ENCODE measurements at places on chromosomes 16 and 17.

GRCh38 chr16:67016681-67017420 lies 12.1 kb upstream of the CBFB start:
- DNase-seq = no peak

DNA sequence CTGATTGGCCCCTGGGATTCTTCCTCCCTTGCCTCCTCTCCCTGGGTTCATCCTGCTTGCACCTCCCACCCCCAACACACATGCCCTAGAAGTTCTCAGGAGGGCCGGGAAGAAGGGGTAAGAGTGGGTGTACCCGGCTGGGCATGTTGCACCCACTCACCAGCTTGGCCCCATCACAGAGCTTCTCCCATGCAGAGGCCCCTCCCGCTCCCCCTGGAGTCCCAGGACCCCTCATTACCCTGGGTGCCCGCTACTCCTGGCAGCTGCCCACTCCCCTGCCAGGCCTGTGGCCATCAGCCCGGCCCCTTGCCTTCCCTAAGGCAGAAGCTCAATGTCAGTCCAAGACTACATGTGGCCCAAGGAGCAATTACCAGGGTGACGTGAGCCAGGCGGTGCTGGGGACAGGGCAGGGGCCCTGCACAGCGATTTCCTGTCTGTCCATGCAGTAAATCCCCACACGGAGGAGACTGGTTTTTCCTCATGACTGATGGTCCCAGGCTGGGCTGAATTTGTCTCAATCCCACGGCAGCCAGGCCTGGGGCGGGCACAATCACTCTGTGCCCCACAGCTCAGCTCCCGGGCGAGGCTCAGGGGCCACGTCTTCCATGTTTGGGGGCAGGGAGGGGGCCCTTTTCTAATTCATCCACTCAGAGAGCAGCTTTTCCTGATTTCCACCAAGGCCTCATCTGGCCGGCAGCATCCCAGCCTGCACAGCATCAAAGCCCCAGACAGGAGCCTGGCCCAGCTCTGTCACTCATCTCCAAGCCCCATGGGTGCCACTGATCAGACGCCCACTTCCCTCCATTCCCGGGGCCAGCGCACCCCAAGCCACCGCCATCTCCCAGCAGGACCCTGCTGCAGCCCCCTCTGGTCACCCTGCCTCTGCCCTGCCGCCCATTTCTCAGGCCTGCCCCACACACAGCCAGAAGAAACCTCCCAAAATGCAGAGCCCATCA lies 234.7 kb downstream of the KATNIP start:
- no peak for DNase-seq

- DNase-seq = no peak
Measured at GRCh38 chr16:30187971-30188561, 4.7 kb downstream of the CORO1A start.

- DNase-seq = no peak
Measured at GRCh38 chr17:8087075-8087951, at the start of gene ALOX12B. Gene ALOX12B, minus strand, starts transcription at chr17:8087716. Its CDS starts 274 bp downstream, at chr17:8087442.

DNA sequence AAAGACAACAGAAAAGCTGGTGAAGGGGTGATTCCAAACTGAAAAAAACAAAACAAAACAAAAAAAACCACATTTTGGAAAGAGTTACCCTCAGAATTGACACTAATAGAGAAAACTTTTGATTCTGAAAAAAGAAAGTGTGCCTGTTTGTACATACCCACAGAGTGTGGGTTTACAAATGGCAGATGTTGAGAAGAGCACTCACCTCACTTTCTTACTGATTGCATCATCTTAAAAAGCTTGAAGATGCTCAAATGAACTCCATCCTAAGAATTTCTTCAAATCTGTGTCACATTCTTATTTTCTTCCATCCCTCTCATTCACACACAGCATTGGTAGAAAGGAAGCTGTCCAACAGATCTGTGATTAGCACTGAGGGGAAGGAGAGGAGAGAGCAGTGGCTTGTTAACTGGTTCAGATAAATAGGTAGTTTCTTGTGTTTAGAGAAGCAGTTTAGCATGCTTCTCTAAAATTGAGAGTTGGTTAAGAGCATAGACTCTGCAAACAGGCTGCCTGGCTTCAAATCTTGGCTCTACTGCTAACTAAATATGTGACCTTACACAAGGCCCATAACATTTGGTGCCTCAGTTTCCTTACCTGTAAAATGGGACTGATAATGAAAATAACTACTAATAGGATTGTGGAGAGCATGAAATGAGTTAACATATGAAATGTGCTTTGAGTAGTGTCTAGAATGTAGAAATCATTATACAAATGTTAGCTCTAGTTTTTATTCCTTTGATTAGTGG lies 6.9 kb downstream of the GNAO1 start:
- no peak for DNase-seq

DNA sequence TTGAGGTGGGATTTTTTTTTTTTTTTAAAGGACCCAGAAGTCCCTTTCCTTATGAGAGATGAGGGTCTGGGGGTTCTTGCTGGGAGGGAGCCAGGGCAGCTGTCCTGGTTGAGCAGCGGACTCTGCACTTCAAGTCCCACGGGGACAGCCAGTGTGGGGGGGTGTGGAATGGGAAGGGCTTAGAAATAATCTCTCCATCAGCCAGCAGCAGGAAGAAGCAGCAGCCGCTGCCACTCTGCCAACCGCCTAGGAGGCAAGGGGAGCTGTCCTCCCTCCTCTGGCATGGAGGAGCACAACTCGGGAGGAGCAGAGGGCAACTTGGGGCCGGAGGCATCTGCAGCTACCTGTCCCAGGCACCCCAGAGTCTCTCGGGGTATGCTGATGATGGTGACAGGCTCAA lies at the start of gene KCNG4:
Gene KCNG4 (minus strand): TSS at position 104 of the 400 bp plus-strand sequence. CDS start 2,527 bp downstream, outside the sequence.
- no peak for DNase-seq

DNA sequence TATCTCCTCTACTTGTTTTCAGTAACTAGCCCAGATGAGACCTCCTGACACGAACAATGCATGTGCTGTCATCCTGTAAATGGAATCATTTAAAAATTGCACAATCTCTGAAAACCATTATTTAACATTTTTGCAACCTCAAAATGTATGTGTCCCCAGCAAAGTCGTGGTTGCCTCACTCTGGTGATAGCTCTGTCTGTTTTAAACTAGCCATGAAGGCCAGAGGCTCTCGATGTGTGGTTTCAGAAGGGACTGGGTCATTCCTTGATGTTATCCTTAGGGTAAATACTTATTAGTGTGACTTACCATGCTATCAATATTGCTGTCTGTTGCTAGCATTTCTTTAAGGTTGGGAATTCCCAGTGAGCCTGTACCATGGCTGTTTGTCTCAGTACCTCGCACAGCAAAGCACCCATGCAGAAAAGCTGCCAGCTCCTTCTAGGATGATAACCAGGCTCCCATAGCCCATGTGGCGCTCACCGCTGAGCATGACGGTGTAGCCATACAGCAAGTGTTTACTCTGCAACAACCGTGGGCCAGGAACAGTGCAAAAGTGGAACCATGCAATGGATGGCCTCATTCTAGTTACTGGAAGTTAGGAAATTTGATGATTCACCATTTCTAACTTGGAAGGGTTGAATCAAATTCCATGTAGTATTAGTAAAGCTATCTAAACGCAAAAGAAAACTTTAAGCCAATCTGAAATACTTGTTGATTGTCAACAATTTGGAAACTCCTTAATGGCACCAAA lies 2.9 kb upstream of the PGS1 start:
- DNase-seq = no peak

- DNase-seq = no peak
Measured at GRCh38 chr16:2324296-2324859, 16.1 kb downstream of the ABCA3 start.

DNA sequence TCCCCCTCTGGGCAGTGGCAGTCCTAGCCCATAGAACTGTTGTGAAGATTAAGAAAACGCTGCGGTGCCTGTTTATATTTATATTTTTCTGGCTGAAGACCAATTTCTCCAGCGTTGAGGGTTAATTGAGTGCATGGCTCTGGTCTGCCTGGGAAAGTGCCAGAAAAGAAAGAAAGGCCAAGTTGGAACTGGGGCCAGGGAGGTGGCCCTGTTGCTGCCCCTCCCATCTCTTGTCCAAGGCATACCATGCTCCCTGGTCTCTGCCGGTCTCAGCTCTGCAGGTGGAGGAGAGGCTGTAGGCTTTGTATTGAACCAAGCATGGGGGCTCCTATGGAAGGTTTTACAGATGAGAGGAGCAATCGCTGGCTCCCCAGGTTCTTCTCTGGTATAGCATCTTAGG lies 124.7 kb downstream of the MGAT5B start:
- no peak for DNase-seq

GRCh38 chr17:71099003-71099714 lies 929.8 kb downstream of the KCNJ2 start:
- DNase-seq = no peak

DNA sequence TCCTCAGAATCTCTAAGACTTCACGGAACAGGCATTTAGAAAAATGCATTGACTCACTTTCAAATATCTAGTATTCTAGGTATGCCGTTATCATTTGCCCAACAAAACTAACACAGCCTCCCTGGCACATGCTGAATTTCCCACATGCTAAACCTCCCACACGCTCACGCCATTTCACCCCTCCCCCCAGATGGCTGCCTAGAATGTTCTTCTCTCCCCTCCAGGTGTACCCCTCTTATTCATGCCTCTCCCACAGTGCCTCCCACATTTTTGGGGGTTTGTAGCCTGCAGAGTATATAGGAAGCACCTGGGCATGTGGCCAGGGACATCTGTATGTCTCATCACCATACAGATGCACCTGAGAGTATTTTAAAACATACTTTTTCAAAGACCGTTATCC lies 38.2 kb upstream of the ICAM2 start:
- DNase-seq = no peak

DNA sequence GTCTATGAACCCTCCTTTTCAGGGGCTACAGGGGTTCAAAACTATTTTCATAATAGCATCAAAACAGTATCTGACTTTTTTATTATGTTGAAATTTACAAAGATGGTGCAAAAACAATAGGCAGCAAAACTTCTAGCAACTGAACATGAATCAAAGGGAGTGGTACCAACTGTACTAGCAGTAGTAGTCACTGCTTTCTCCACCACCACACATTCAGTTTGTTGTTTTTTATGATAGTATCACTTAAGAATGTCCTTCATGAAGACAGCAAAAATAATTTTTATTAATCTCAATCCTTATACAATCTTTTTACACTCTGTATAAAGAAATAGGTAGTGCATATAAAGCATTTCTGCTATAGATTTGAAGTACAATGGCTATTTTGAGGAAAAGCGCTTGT lies 47.6 kb downstream of the MED13 start:
- DNase-seq = no peak

DNA sequence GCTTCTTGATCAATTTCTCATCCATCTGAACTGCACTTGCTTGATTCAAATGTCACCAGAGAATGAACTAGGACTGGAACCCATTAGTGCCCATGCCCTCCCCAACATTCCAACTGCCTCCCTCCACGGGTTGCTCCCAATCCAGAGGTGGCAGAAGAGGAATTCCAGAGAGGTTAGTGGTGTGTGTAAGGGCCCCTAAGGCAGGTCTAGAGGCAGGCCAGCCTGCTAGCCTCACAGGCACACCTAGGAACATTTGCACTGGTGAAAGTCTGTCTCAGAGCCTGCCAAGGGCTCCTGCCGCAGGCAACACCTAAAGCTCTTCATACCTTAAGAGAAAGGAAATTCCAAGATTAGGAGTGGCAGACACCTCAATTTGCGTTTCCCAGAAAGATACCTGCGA lies 21.2 kb upstream of the CMTM4 start:
- DNase-seq = no peak

DNA sequence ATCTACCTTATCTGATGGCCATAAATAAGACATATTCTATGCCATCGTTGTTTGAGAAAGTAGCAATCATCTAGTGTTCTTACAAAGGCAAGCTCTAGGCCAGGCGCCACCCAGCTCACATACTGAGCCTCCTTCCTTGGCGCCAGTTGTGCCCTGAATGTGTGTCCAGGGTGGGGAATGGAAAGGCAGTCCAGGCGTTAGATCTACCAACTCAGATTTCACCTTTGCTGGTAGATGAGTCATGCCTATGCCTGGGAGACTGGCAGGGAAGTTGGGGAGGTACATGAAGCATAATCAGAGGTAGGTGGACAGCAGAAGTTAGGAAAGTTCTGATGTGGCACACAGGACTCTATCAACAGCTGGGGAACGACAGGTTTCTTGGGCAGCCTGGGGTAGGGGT lies 23.6 kb downstream of the SDR42E1 start:
- no peak for DNase-seq

- no peak for DNase-seq
Measured at GRCh38 chr17:75830164-75831031, 13.8 kb downstream of the UNC13D start.

DNA sequence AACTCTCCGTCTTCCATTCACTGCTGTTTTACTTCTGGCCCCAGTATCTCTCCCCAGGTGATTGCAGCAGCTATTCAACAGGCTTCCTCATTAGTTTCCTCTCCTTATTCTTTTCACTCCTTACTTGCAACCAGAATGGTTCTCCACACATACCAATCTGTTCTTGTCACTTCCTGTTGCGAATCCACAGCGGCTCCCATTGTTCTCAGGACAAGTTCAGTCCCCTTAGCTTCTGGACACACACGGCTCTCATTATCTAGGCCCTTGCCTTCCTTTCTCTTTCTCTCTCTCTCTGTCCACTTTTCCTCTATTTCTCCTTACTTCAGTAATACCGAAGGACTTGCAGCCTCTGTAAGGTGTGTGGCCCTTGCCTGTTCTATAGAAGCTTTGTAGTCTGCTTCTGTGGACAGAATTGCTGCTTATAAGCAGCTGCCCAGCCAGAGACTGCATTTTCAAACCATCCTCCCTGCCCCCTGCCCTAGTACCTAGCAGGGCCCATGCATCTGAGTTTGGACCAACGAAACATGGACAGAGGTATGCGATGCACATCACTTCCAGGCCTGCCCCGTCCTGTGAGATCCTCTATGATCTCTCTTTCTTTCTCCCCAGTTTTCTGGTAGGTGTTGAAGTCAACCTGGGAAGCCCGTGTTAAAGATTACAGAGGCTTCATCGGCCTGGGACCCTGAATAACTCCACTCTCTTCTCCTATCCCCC lies 45.7 kb downstream of the VAT1L start:
- no peak for DNase-seq

DNA sequence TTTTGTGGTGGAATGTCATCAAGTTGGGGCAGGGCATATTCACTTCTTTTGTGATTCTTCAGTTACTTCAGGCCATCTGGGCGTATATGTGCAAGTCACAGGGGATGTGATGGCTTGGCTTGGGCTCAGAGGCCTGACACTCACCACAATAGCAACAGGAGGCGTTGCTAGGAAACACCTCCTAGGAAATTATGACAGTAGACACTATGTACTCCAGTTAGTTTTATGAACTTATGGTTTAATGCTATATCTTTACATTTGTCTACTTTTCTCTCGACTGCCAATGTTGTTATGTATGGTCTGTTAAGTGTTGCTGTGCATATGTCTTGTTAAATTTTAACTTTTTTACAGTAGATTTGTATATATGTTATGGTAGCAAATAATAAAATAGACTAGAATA lies 788.7 kb upstream of the GOT2 start:
- no peak for DNase-seq

- DNase-seq = no peak
Measured at GRCh38 chr16:69893106-69893505, 58.0 kb upstream of the CLEC18A start.
